Bronchial epithelial cell (primary cell): ENCODE measurements at places on chromosomes 2 and 18. TPM values are rescaled to one million over a fixed set of nuclear protein-coding genes. Genes with fewer than 3 reads are reported as not detected.

The TRPM8 gene
- not detected in 2 replicates for total RNA-seq

DNA sequence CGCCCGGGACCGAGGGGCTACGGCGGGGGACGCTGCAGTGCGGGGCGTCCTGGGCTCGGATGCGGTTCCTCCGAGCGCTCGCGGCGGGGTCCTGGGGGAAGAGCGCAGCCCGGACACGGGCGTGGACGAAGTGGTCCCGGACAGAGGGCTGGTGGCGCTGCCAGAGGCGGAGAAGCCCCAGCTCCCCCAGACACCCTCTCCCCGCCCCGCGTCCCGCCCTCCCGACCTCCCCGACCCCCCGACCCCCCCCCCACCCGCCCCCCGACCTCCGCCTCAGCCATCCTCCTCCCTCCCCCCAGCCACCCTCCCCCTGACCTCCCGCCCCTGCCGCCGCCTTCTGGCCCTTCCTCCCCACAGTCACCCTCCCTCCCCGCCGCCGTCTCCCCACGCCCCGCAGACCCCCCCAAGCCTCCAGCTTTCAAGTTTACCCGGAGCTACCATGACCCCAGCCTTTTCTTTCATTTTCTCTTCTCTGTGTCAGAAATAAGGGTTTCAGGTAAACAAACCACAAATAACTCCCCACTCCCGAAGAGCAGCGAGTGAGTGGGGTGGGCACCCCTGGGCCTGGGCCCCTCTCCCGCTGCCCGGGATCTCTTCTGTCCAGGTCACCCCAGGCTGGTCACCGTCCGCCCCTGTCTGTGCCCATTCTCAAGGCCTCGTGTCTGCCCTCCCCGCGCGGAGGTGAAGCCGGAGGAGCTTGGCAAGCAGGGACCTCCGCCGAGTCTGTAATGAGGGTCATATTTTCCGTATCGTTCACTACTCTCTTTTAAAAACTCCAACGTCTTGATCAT, 5.1 kb downstream of the NFATC1 start:
- no peak for DNase-seq

The UGT1A8 gene
- total RNA-seq: under 0.01 TPM in 2 replicates

DNA sequence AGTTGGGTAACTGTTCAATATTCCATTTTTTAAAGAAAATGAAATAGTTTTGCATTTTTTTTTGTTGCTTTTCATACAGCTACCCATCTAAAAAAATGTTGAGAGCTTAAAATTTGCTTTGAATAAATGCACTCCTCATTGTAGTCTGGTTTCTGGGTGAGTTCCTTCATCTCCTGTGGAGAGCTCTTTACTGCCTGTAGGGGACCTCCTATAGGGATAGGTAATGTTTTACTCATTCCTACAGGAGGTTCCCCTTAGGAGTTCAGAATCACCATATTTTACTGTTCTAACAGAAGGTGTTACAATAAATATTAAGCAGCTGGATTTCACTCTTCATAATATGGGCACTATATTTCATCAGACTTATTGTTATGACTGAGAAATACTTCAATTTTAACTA, 947.3 kb upstream of the CRIM1 start:
- no peak for DNase-seq

- no peak for DNase-seq
These were observed 23.1 kb upstream of the SLC66A3 start for GRCh38 chr2:11132036-11132671.

- DNase-seq: peak; percentile 32
These were observed 70.3 kb downstream of the HAUS1 start for GRCh38 chr18:46174342-46175041.

DNA sequence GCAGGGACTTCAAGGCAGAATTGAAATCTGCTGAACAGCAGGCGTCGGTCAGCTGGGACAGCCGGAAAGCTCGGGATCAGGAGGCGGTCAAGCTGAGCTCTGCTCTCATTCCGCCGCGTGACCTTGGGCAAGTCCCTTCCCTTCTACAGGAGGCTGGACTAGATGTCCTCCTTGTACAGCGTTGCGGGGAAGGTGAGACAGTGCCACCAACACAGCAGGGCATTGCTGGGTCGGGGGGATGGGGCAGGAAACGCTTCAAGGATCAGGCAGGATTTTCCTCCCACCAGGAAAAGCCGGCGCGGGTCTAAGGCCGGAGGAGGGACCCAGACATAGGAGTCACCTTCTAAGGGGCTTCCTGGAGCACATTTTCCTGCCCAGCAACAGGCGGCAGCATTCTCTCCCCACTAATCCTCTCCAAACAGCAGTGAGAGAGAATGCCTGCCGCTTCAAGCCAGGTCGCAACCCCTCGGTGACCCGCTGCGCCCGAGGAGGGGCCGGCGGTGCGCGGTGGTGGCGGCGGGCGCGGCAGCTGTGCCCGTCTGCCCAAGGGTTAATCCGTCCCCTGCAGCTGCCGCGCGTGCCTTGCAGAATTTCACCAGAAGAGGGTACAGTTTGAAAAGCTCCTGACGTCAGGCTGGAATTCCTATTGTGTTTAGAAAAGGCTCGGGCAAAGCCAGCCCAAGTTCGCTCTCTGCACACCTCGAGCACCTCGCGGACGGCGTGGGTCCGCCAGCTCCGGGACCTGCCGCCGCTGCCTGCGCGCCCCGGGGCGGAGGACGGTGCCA, at the start of gene KCNF1:
Gene KCNF1 (plus strand): TSS at position 644 of the 785 bp plus-strand sequence. CDS start 493 bp downstream, outside the sequence.
- peak; percentile 61 for DNase-seq

The CCDC74B gene
- 0.38 and 0.79 TPM in 2 replicates for total RNA-seq

DNA sequence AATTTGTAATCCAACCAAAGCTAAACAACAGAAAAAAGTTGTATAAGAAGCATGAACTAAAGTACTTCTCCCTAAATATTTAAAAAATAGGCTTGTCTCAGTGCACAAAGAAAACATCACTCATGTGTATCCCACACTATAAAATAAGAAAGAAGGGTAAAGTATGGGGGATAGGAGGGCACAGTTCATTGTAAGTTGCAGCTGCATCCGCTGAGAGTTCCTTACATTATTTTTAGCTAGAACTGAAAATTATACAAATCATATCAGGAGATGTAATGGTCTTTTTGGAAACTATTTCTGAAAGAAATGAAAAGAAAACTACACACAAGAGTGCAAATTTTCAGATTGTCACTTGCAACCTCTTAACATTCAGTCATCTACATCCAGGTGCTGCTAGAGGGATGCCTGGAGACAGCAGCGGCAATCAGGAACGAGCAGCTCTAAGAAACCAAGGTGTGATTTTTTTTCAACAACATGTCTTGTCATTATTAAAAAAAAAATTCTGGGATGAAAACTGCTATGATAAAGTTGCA, 273.6 kb downstream of the ASXL3 start:
- no peak for DNase-seq

The SH2D6 gene
- 0.13 TPM in 1 of 2 replicates, not detected in the other for total RNA-seq

- DNase-seq: peak; percentile 7
These were observed 39.6 kb downstream of the FTCDNL1 start for GRCh38 chr2:199811346-199811745.

The WNT6 gene
- not detected in 2 replicates for total RNA-seq
